Vagina (tissue), 2 donors: ENCODE measurements at places on chromosomes 5 and 9.

- H3K27me3 ChIP-seq = no peaks in the 10 kb centered on the region
- no peak for DNase-seq
- no peak overlapping the region for H3K4me3 ChIP-seq
- H3K36me3 ChIP-seq = no peaks in the 10 kb centered on the region
- no peaks in the 10 kb centered on the region for H3K4me1 ChIP-seq
- H3K27ac ChIP-seq = no peak overlapping the region
Observed at GRCh38 chr9:129921905-129922304, 86.6 kb downstream of the USP20 start.

DNA sequence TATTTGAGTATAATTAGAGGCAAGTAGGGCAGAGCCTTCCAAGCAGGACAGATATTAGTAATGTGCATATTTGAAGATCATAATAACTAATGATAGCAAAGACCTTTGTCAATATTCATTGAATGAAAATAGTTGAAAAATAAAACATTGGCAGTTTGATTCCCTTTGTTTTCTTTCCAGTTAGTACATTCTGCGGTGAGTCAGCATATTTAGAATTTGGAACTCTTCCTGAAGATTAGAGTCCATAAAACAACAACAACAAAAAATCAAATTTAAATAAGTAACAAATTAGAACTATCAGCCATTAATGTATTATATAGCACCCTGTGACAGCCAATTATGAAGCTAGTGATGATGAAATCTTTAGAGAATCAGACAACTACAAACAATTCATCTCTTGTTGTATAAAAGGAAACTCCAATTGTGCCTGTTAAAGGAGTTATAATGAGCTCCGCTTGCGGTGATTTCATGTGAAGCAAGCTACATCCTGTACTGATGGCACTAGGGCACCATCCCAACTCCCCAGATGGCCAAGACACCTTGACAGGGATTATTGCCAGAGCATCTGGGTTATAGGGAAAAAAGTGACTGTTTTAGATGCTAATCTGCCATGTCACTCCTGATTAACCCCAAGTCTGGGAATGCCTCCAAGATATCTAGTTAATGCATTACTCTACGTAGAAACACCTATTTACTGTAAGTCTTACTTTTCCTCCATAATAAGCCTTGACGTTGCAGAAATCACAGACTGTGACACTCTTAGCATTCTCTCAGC is 6.8 kb downstream of the IFNA8 start:
- H3K27me3 ChIP-seq = no peaks in the 10 kb centered on the region
- no peaks in the 10 kb centered on the region for H3K4me1 ChIP-seq
- no peaks in the 10 kb centered on the region for H3K36me3 ChIP-seq
- H3K27ac ChIP-seq = no peak overlapping the region

DNA sequence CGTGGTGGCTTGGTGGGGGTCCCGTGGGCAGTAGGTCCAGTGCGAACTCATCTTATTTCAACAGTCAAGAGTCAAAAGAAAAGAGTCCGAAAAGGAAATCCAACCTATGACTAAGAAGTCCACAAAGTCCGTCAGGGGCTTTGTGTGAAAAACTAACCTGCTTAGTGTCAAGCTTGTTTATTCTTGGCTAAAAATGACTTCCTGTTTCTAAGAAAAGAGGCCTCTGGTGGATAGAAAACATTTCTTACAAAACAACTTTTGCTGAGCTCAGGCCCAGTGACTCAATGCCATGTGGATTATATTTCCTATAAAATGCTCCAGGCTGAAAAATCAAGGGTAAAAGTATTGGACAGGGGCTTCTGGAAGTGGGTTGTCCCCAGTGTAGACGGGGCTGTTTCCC is 105.9 kb downstream of the GADD45G start:
- H3K4me1 ChIP-seq = peaks cover 16% of the 10 kb centered on the region
- H3K27me3 ChIP-seq = no peaks in the 10 kb centered on the region
- DNase-seq = no peak
- peak overlapping the region; percentile 57 for H3K27ac ChIP-seq
- H3K36me3 ChIP-seq = no peaks in the 10 kb centered on the region

DNA sequence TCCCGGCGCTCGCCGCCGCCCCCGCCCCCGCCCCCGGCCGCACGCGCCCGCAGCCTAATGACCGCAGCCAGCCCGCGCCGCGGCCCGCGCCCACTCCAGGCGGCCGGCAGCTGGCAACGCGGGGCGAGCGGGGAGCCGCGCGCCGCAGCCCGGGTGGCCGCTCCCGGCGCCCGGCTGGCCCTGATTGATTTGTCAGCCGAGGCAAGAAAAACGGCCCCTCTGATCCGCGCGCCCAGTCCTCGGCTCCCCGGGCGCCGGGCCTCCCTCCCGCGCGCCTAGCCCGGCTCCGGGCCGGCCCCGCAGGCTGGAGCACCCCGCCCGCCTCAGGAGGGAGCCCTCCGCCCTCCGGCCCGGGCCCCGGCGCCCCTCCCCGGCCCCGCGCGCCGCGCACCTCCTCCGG is 11.9 kb upstream of the LHX2 start:
- DNase-seq = no peak
- H3K4me1 ChIP-seq = peaks cover 30% of the 10 kb centered on the region
- H3K27me3 ChIP-seq = peaks cover 16% of the 10 kb centered on the region
- H3K36me3 ChIP-seq = no peaks in the 10 kb centered on the region
- H3K4me3 ChIP-seq = peak overlapping the region; percentile 47

DNA sequence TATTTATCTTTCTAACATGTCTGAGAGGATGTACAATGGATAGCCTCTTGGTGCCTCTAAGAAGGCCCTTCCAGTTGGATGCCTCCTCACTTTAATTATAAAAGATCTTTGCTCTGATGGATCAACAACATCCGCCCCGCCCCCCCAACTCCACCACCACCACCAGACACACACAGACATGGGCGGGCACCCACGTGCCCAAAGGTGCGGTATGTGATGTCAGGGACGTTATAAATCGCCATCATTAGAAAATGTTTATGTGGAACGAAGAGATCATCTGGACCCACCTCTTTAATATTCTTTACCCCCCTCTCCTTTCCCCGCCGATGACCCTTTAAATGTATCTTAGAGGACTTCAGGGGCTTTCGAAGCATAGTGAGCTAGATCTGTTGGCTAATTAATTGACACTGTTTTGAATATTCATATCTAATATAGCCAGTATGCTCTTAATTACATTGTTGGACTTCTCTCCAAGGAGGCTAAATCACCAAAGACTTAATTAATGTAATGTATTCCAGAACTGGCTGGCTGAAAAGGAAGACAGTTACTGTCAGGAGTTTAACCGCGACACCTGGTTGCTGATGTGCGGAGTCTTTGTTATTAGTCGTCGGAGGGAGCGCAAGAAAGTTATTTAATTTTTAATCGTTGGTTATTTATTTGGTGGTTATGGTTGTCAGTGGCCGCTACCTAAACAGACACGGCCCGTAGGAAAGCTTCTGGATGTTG is 6.1 kb upstream of the FOXB2 start:
- H3K4me1 ChIP-seq = peaks cover 23% of the 10 kb centered on the region
- no peaks in the 10 kb centered on the region for H3K36me3 ChIP-seq
- H3K4me3 ChIP-seq = no peak overlapping the region
- H3K27ac ChIP-seq = no peak overlapping the region
- peaks cover 18% of the 10 kb centered on the region for H3K27me3 ChIP-seq
- DNase-seq = no peak

DNA sequence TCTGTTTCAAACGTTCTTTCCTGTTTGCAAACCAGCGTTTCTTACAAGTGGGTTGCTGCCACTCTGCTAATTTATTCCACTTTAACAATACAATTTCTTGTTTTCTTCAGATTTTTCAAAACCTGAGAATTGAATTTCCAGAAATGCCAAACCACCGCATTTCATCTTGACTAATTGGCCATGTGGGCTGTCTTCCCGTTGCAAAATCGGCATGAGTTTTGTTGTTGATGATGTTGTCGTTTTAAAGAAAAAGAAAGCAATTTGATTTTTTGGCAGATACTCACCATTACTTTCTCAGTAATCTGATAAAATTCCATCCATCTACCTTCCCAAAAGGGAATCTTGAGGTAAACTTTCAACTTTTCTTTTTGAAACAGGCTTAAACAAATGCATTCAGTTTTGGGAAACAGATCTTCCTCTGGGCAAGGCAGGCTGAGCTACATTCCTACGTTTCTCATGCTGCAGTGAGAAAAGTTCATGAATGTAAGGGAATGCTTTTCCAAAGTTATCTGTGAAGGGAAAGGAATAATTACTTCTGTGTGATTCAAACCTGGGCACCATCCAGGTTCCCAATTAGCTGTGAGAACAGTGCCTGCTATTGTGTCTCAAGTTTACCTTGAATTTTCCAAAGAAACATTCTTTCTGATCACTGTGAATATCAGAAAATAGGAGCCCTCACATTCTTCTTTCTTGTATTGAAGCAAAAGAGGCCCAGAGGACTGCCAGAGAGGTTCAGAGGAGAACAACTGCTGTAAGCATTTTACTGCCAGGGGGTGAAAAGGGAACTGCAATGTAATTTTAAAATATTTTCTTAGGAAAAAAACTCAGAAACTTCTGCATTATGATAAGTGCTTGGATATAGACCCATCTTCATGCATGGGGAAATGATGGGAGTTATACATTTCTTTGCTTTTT is 100.7 kb upstream of the TUT7 start:
- H3K4me1 ChIP-seq = no peaks in the 10 kb centered on the region
- H3K27ac ChIP-seq = no peak overlapping the region
- no peaks in the 10 kb centered on the region for H3K36me3 ChIP-seq
- H3K4me3 ChIP-seq = no peak overlapping the region
- no peaks in the 10 kb centered on the region for H3K27me3 ChIP-seq
- no peak for DNase-seq

DNA sequence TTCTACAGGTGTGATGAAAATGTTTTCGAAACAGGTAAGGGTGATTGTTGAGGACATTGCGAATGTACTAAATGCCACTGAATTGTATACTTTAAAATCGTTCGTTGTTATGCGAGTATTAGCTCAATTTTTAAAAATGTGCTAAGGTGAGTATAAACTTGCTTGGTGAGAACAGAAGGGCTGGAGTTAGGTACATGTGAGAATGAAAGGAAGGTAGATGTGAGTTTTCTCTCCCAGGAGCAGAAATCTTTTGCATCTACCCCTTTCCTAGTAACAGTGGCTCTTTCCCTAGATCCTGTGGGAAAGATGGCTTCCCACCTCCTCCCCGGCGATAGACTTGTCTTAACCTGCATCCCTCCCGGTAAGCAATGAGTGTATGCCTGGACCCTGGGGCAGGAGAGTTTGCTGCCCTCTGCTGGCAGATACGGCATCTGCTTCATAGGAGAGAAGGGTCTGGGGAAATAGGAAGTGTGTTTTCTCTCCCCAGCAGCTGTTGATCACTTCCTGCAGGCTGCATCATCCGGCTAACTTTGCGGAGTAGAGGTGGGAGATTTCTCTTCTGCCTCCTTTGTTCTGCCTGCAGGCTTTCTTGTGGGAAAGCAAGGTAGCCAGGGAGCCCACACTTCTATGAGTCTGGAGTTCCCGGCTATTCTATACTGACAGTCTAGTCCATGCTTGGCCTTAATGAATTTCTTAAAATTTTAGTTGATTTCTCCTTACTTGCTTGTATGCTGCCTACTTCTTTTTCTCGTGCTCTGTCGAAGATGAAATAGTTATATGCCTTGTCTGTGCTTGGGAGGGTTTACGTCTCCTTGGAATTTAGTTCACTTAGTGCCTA is 373.3 kb upstream of the SEMA6A start:
- no peak for DNase-seq
- no peak overlapping the region for H3K27ac ChIP-seq
- no peaks in the 10 kb centered on the region for H3K4me1 ChIP-seq
- no peaks in the 10 kb centered on the region for H3K27me3 ChIP-seq
- H3K4me3 ChIP-seq = no peak overlapping the region

DNA sequence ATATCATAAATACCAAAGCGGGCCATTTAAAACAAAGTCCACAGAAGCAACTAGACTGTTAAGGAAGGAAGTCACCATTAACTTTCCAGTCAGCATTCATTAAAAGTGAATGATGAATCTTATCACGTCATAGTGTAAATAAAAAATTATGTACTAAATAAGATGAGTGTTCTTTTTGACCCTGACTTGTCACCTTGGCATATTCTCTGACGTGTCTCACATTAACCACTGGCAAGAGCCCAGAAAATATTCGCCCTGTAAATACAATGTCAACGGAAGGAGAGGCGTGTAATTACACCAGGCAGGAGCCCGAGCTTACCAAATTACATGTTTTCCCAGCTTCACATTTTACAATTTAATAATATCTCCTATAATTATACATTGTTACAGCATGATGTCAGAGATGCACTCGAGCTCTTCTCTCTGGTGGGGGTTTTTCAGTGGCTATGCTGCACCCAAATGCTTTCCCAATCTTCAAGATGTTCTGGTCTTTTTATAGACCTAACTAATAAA is 29.3 kb upstream of the UBE2QL1 start:
- no peak overlapping the region for H3K4me3 ChIP-seq
- no peaks in the 10 kb centered on the region for H3K27me3 ChIP-seq
- no peaks in the 10 kb centered on the region for H3K36me3 ChIP-seq
- DNase-seq = peak; percentile 54

- H3K36me3 ChIP-seq = no peaks in the 10 kb centered on the region
- peaks cover 16% of the 10 kb centered on the region for H3K27me3 ChIP-seq
- peaks cover 14% of the 10 kb centered on the region for H3K4me1 ChIP-seq
- no peak for DNase-seq
- no peak overlapping the region for H3K27ac ChIP-seq
Observed at GRCh38 chr9:124503713-124504529, 3.3 kb downstream of the NR5A1 start.

GRCh38 chr9:122387536-122387935 is 16.7 kb downstream of the PTGS1 start:
- peaks cover 4% of the 10 kb centered on the region for H3K36me3 ChIP-seq
- H3K4me1 ChIP-seq = no peaks in the 10 kb centered on the region
- H3K27ac ChIP-seq = no peak overlapping the region
- H3K4me3 ChIP-seq = no peak overlapping the region

DNA sequence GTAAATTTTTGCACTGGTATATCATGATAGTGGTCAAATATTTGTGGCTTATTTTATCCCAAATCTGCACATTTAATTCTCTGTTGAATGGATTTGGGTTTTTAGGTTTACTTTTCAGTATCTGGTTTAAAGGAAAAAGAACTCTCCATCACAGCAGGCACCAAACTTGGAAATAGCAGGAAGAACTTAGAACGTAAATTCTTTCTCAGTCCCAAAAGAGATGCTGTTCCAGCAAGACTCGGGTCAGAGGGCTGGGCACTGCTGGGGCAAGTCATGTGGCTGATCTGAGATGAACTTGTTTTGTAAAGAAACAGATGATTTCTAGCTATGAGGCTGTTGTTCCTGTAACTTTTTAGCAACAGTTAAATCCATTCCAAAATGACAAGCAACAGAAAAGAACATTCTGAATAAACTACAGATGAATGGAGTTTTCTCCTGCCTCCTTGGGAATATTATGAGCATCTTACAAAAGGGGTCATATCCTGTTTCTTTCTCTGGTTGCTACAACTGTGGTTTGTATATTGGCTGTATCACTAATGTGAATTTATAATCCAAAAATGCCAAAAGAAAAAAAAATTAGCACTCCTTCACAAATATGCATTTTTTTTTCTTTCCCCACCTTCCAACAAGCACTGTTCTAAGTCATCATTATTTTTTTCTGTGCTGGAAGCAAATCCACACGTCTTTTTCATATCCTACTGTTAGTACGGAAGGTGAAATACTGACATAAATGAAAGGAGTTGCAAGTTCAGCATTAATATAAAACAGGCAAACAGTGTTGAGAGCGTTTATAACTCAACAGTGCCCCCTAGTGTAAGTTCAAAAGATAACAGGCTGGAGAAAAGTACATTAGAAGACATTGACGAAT is 31.1 kb downstream of the OR2K2 start:
- peak overlapping the region; percentile 48 for H3K27ac ChIP-seq
- DNase-seq = no peak
- H3K4me3 ChIP-seq = no peak overlapping the region
- H3K27me3 ChIP-seq = no peaks in the 10 kb centered on the region
